PC-3 (cell line): ENCODE measurements at places on chromosomes 3 and 15. TPM values are rescaled to one million over a fixed set of nuclear protein-coding genes. Genes with fewer than 3 reads are reported as not detected.

The MLH1 gene
- 55.8 and 79.7 TPM in 2 replicates for total RNA-seq

DNA sequence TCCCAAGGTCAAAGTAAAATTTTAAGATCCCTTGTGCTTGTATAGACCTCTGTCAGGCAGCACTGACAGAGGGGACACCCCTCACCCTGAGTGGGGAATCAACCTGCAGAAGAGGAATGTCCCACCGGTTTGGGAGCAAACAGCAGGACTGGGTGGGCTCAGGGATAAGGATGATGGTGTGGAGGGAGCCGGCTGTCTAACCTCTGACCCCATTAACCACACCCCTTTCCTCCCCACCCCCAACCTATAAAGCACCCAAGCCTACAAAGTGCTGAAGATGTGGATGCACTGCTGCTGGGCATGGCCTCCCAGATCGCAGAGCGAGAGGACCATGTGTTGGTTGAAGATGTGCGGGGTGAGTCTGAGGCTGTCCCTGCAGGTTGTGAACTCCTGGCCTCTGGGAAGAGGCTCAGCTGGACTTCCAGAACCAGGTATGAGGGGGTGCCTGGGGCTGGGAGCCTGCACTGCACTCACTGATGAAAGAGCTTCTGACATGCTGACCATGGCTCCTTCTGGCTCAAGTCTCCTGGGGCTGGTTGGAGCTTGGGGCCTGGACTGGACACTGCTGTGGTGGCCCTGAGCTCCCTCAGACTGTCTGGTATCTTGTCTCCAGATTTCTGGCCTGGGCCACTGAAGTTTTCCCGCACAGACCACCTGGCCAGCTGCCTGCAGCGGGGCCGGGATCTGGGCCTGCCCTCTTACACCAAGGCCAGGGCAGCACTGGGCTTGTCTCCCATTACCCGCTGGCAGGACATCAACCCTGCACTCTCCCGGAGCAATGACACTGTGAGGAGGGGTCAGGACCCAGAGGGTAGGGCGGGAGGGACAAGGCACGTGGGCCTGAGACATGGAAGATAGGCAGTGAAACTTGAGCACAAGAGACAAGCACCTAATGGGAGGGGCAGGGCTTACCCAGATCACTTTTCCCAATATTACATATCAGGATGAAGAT, 9.3 kb downstream of the DUOX1 start:
- H3K36me3 ChIP-seq, result no peaks in the 10 kb centered on the region
- no peak overlapping the region for H3K4me3 ChIP-seq
- DNase-seq, result no peak

DNA sequence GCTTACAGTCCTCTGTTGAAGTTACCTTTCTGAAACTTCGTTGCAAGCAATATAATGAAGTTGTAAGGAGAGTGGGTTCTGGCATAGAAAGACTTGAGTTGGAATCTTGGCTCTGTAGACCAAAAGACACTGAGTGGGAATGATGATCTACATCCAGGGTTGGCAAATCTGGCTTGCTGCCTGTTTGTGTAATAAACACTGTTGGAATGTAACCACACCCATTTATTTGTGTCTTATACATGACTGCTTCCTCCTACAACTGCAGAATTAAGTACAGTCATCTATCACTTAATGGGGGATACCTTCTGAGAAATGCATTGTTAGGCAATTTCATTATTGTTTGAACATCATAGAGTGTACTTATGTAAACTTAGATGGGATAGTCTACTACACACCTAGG, 178.4 kb upstream of the SUCLG2 start:
- H3K4me1 ChIP-seq, result no peaks in the 10 kb centered on the region
- H3K36me3 ChIP-seq, result no peaks in the 10 kb centered on the region
- H3K4me3 ChIP-seq, result no peak overlapping the region
- peak; percentile 30 for DNase-seq

- no peak overlapping the region for H3K4me3 ChIP-seq
- no peak for DNase-seq
- no peaks in the 10 kb centered on the region for H3K27me3 ChIP-seq
- no peaks in the 10 kb centered on the region for H3K4me1 ChIP-seq
Observed at GRCh38 chr15:94858449-94858848, 627.1 kb downstream of the MCTP2 start.

GRCh38 chr15:98614681-98615080, 33.7 kb upstream of the IGF1R start:
- no peaks in the 10 kb centered on the region for H3K36me3 ChIP-seq
- H3K27ac ChIP-seq, result no peak overlapping the region

The SEMA3G gene
- 0.77 and 1.6 TPM in 2 replicates for total RNA-seq

The DUOXA2 gene
- total RNA-seq, result not detected in 2 replicates

- no peak overlapping the region for H3K27ac ChIP-seq
- H3K27me3 ChIP-seq, result no peaks in the 10 kb centered on the region
- no peak for DNase-seq
- H3K36me3 ChIP-seq, result no peaks in the 10 kb centered on the region
Observed at GRCh38 chr3:20760981-20761380, 575.0 kb upstream of the SGO1 start.

The MEGF11 gene
- not detected in 2 replicates for total RNA-seq

- no peak overlapping the region for H3K4me3 ChIP-seq
- H3K27me3 ChIP-seq, result no peaks in the 10 kb centered on the region
- H3K27ac ChIP-seq, result no peak overlapping the region
Observed at GRCh38 chr15:60471314-60471713, 7.6 kb downstream of the ICE2 start.

GRCh38 chr3:171807806-171808205, 2.5 kb downstream of the PLD1 start:
- peak overlapping the region; percentile 97 for H3K27ac ChIP-seq
- peaks cover 58% of the 10 kb centered on the region for H3K4me1 ChIP-seq
- H3K4me3 ChIP-seq, result no peak overlapping the region
- no peaks in the 10 kb centered on the region for H3K27me3 ChIP-seq

DNA sequence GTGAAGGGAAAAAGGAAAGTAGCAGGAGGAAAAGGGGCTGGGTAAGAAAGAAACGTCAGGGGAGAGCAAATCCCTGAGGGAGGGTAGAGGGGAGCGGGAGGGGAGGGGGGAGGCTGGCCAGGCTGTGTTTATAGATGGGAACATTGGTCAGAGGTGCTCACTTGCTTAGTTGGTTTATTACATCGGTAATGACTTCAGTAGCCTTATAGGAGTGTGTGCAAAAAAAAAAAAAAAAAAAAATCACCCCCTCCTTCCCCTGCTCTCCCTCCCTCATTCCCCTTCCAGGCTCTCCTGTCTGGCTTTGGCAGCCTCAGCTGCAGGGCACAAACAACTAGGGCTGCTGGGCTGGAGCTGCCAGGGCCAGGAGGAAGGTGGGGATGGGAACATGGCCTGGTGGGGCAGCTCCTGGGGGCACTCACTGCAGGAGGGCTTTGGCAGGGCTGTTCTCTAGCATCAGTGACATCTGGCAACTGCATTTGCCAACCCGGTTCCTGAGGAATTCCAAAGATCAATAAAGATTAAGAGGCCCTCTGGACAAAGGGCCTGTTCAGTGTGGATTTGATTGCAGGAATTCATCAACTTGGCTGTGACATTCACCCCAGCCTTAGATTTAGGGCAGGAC, 334.5 kb upstream of the FRG2C start:
- H3K4me3 ChIP-seq, result no peak overlapping the region
- H3K36me3 ChIP-seq, result no peaks in the 10 kb centered on the region
- H3K27me3 ChIP-seq, result no peaks in the 10 kb centered on the region

DNA sequence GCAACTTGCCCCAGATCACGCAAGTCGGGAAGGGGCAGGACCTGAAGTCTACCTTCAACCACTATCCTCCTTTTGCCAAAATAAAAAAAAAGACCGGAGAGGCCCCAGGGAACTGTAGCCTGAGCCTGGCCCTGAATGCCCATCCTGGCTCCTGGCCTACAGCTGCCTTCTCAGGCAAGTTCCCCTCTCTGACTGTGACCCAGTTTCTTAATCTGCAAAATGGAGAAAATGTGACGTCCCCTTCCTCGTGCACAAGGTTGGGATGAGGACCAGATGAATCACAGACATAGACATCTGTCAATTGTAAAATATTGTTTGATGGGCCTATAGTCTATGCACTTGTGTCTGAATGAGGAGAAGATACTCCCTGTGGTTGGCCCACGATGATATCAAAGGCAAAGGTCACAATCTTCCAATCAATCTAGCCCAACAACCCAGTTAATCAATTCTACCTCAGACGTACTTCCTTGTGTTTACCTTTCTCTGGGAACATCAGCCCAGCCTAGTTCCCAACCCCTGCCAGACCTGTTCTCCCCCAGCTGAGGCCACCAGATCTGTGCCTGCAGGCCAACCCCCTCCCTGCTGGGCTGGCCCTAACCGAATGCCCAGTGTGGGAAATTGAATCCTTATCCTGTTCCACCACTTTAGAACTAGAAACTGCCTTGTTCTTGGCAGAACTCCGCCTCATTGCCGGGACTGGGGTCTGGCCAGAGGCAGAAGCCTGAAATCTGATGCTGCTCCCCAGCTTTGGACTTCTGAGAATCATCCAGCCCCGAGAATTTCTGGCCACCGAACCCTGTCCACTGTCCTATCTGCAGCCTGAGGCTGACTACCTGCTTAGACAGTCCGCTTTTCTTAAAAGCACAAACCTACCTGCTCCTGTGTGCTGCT, 101.8 kb upstream of the LIPC start:
- H3K4me3 ChIP-seq, result no peak overlapping the region
- peaks cover 43% of the 10 kb centered on the region for H3K4me1 ChIP-seq
- peak; percentile 73 for DNase-seq
- H3K36me3 ChIP-seq, result no peaks in the 10 kb centered on the region; the same call in 1 of the 2 replicates
- H3K27me3 ChIP-seq, result no peaks in the 10 kb centered on the region

GRCh38 chr3:111851511-111851954, 7.5 kb upstream of the PHLDB2 start:
- H3K27me3 ChIP-seq, result no peaks in the 10 kb centered on the region
- peak overlapping the region; percentile 93 for H3K27ac ChIP-seq
- DNase-seq, result peak; percentile 97
- no peaks in the 10 kb centered on the region for H3K36me3 ChIP-seq
- H3K4me3 ChIP-seq, result peak overlapping the region; percentile 29; the same call in 1 of the 2 replicates

GRCh38 chr3:101529816-101530685, 17.0 kb upstream of the SENP7 start:
- no peak overlapping the region for H3K4me3 ChIP-seq
- H3K4me1 ChIP-seq, result no peaks in the 10 kb centered on the region
- H3K27ac ChIP-seq, result no peak overlapping the region
- DNase-seq, result no peak
- no peaks in the 10 kb centered on the region for H3K36me3 ChIP-seq
